GM13977 (cell line): ENCODE measurements at places on chromosomes 6 and 20.
A peak's percentile ranks its signal among the peaks of the same experiment; 100 is the strongest.

GRCh38 chr6:134295953-134296553 is 21.9 kb downstream of the SGK1 start:
- peak; percentile 42 for DNase-seq

GRCh38 chr6:81929828-81930227 is 177.3 kb upstream of the TENT5A start:
- DNase-seq: no peak

DNA sequence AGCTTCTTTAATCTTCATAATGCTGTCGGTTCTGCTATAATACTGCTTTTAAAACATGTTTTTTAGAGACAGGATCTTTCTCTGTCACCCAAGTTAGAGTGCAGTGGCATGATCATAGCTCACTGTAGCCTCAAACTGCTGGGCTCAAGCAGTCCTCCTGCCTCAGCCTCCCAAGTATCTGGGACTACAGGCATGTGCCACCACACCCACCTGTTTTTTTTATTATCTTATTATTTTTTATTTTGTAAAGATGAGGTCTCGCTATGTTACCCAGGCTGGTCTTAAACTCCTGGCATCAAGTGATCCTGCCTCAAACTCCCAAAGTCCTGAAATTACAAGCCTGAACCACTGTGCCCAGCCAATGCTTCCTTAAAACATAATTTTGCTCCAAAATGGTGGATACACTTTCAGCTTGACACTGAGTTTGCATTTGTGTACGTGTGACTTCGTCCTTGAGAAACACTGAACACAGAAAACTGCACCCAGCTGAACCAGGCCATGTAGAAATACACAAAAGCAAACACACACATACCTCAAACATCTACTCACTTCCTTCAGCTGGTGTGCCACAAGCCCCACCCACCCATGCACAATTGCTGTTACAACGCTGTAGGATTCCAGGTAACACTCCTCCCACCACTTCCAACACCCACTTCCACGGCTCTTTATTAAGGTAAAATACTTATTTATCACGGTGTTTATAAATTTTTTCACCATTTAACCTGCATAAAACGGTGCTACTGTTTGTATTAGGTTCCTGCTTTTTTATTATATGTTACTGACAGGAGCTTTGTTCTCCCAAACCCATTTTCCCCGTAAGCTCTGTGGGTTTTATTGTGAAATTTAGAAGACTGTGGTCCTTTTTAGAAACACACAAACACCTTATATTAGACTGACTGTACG is 109.1 kb downstream of the TSHZ2 start:
- DNase-seq: no peak

DNA sequence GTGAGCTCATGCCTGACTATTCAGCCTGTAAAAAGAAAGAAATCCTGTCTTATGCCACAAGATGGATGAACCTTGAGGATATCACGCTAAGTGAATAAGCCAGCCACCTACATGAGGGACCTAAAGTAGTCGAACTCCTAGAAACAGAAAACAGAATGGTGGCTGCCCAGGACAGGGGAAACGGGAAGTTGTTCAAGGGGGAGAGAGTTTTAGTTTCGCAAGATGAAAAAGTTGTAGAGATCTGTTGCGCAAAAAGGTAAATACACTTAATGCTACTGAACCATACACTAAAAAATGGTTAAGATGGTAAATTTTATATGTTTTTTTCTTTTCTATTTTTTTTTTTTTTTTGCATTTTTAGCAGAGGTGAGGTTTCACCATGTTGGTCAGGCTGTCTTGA is 74.1 kb upstream of the RALY start:
- DNase-seq: no peak

GRCh38 chr6:152776833-152777232 is 26.2 kb downstream of the VIP start:
- no peak for DNase-seq

GRCh38 chr6:33850296-33850695 is 46.5 kb upstream of the MLN start:
- no peak for DNase-seq

DNA sequence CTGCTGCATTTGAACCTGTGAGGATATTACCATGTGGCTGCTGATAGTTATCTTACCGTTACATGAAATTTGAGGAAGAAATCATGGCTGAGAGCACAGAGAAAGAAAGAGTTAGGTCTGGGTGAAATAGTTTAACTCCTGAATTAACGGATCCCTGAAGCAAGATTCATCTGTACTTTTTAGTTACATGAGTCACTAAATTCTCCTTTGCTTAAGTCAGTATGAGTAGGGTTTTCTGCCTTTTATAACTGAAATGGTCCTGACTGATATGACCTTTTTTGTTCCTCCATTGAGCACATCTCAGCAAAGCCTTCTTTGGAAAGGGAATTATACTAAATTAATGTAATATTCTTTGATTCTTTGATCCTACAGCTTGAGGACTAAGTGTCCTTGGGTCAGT is 333.3 kb upstream of the ZFP64 start:
- DNase-seq: no peak
